ENCODE measurements at places on chromosomes 16 and 17. TPM values are rescaled to one million over a fixed set of nuclear protein-coding genes. Genes with fewer than 3 reads are reported as not detected.

SLC6A4 gene
- total RNA-seq: not detected

RHBDF1 gene
- total RNA-seq: 30.0 TPM

MYOCD gene
- not detected for total RNA-seq

MT1M gene
- total RNA-seq: not detected

HOXB13 gene
- total RNA-seq: not detected

SSTR5 gene
- not detected for total RNA-seq

MPO gene
- total RNA-seq: not detected

C17orf107 gene
- 3.6 TPM for total RNA-seq

DPEP3 gene
- total RNA-seq: not detected

TEX19 gene
- total RNA-seq: not detected

CKLF gene
- total RNA-seq: 57.8 TPM

CYB561 gene
- total RNA-seq: 62.0 TPM

SLC35G6 gene
- total RNA-seq: not detected

ALOX12 gene
- total RNA-seq: not detected

PLA2G10 gene
- not detected for total RNA-seq

CHCT1 gene
- not detected for total RNA-seq

CD300H gene
- not detected for total RNA-seq

CTF1 gene
- total RNA-seq: 3.6 TPM

CNTROB gene
- 39.2 TPM for total RNA-seq

ABCA9 gene
- total RNA-seq: 7.8 TPM

MT3 gene
- not detected for total RNA-seq

PLK1 gene
- 50.7 TPM for total RNA-seq

KRTAP2-3 gene
- total RNA-seq: not detected

PIGW gene
- total RNA-seq: 9.8 TPM

GRIN2A gene
- total RNA-seq: not detected

IRX6 gene
- not detected for total RNA-seq

GLOD4 gene
- 59.0 TPM for total RNA-seq

AANAT gene
- not detected for total RNA-seq

ALOXE3 gene
- total RNA-seq: 13.1 TPM
